Thyroid gland (tissue), 4 donors: ENCODE measurements at places on chromosomes 4 and X.

DNA sequence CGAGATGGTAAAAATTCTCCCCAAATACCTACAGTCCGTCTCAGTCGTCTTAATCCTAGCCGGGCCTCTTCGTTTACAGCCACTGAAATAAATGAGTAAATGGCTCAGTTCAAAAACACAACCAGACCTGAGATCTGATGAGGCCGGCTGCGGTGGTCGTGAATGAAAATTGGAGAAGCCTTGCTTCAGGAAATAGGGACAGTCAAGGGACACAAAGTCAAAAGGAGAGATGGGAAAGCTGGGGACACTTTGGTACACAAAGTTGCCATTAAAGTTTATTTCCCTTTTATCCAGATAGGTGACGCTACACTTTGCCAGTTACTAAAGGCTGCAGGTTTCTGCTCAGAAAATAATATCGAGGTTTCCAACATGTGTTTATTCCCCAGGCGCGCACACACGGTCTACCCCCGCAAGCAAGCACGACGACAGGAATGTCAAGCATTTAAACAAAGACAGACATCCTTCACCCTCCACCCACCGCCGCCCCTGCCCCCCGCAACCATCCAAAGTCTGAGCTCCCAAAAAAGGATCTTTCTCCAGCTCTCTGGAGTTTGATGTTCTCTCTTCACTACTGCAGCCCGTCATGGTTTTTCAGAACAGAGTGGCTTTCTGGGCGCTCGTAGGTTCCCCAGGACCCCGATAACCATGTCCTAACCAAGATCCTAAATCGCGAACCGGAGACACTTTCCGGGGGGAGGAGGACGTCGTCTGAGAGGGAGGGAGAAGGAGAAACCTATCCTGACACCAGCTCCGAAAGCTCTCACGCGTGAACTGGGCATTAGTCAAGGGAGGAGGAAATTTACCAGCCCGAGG is 1.3 kb upstream of the PCDH7 start:
- H3K27ac ChIP-seq: peak overlapping the region; percentile 75
- no peaks in the 10 kb centered on the region for H3K27me3 ChIP-seq
- DNase-seq: peak; percentile 32
- H3K4me1 ChIP-seq: peaks cover 3% of the 10 kb centered on the region
- peak overlapping the region; percentile 45 for H3K4me3 ChIP-seq

- no peaks in the 10 kb centered on the region for H3K36me3 ChIP-seq
- no peak overlapping the region for H3K4me3 ChIP-seq
- H3K27me3 ChIP-seq: no peaks in the 10 kb centered on the region
Observed at GRCh38 chrX:108947205-108947604, 210.8 kb upstream of the IRS4 start.

GRCh38 chr4:154586296-154587033 is 4.1 kb downstream of the FGA start:
- no peaks in the 10 kb centered on the region for H3K4me1 ChIP-seq
- no peaks in the 10 kb centered on the region for H3K27me3 ChIP-seq
- H3K36me3 ChIP-seq: no peaks in the 10 kb centered on the region
- no peak for DNase-seq
- H3K27ac ChIP-seq: no peak overlapping the region

DNA sequence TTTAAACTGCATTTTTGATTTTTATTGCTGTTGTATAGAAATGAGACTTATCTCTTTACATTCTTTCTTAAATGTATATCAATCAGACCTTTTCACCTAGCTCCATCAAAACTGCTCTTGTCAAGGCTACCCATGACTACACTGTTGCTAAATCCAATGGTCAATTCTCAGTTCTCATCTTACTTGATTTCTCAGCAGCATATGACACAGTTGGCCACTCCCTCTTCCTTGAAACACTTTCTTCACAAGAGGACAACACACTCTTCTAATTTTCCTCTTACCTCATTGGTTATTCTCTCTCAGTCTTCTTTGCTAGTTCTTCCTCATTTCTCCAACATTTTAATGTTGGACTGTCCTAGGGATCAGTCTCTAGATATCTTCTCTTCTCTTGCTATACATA is 94.1 kb upstream of the CITED1 start:
- no peak overlapping the region for H3K4me3 ChIP-seq
- no peak for DNase-seq
- peaks cover 19% of the 10 kb centered on the region for H3K4me1 ChIP-seq
- no peaks in the 10 kb centered on the region for H3K36me3 ChIP-seq
- H3K27ac ChIP-seq: no peak overlapping the region
- H3K27me3 ChIP-seq: no peaks in the 10 kb centered on the region

- H3K27ac ChIP-seq: no peak overlapping the region
- no peak overlapping the region for H3K4me3 ChIP-seq
Observed at GRCh38 chr4:75717408-75717807, 7.0 kb upstream of the USO1 start.

GRCh38 chrX:150051096-150051495 is 112.8 kb upstream of the EOLA2 start:
- no peak overlapping the region for H3K27ac ChIP-seq
- H3K36me3 ChIP-seq: no peaks in the 10 kb centered on the region
- no peaks in the 10 kb centered on the region for H3K27me3 ChIP-seq

- H3K36me3 ChIP-seq: no peaks in the 10 kb centered on the region
- peaks cover 9% of the 10 kb centered on the region for H3K27me3 ChIP-seq
- H3K27ac ChIP-seq: no peak overlapping the region
- no peak for DNase-seq
Observed at GRCh38 chrX:132955690-132956089, 2.7 kb downstream of the HS6ST2 start.

DNA sequence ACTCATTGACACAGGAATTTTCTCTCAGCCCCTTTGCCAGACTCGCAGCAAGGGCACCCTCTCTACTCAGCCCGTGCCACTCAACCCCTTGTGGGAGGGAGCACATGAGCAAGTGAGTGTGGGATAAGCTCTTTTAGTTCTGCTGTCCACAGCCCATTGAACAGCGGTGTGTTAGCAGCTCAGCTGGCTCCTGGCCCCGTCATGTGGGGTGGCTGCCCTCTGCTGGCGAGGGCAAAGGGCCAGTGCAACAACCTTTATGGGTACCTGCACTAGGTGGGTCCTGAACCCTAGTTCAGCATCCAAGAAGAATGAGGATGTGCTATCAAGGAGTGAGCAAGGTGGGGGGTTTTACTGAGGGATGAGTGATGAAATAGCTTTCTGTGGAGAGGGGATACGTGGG is 85.0 kb upstream of the ZNF81 start:
- DNase-seq: peak; percentile 74
- H3K27me3 ChIP-seq: no peaks in the 10 kb centered on the region
- no peaks in the 10 kb centered on the region for H3K36me3 ChIP-seq

GRCh38 chr4:185969657-185970056 is 99.3 kb upstream of the TLR3 start:
- H3K27ac ChIP-seq: no peak overlapping the region
- no peak for DNase-seq
- no peak overlapping the region for H3K4me3 ChIP-seq
- no peaks in the 10 kb centered on the region for H3K27me3 ChIP-seq
- peaks cover 33% of the 10 kb centered on the region for H3K4me1 ChIP-seq
- no peaks in the 10 kb centered on the region for H3K36me3 ChIP-seq

DNA sequence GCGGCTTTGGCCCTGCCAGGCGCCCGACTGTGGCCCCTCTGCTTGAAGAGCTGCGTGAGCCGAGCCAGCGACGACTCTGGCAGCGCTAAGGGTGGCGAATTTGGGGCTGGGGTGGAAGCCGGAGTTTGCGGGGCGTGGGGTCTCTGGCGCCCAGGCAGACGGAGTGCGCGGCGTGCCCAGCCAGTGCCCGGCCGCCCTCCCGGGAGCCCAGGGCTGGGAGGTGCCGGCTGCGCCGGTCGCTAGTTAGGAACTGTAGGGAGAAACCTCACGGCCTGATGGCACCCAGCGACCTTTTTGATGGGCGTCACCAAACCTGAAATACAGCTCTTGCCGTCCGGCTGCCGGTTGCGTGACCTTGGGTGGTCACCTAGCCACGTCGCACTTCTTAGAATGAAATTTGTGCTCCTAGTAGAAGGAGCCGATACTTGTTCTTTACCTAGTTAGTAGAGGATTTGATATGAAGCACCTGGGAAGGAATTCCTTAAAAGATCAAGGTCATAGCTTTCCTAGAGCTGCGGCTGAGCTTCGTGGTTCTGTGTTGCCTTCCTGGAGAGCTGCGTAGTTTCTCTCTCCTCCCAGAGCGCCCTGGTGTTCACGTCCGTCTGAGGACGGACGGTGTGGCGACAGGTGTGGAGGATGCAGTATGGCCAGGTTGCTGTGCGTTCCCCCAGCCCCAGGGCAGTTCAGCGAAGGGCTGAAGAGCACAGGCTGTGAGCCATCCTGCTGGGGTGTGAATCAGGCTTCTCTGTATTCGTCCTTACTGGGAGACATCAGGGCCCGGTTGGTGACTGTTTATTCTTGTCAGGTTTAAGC is 680 bp downstream of the MAEA start:
- peak overlapping the region; percentile 70 for H3K27ac ChIP-seq
- DNase-seq: peak; percentile 50
- peaks cover 42% of the 10 kb centered on the region for H3K4me1 ChIP-seq

GRCh38 chr4:15182600-15183220 is 180.4 kb downstream of the CPEB2 start:
- no peaks in the 10 kb centered on the region for H3K4me1 ChIP-seq
- no peak overlapping the region for H3K27ac ChIP-seq
- no peaks in the 10 kb centered on the region for H3K27me3 ChIP-seq
- no peaks in the 10 kb centered on the region for H3K36me3 ChIP-seq
- H3K4me3 ChIP-seq: no peak overlapping the region
- DNase-seq: no peak

GRCh38 chrX:2608638-2609430 is 82.3 kb upstream of the CD99 start:
- H3K36me3 ChIP-seq: no peaks in the 10 kb centered on the region
- peak overlapping the region; percentile 63 for H3K4me3 ChIP-seq
- DNase-seq: peak; percentile 87
- peak overlapping the region; percentile 45 for H3K27ac ChIP-seq
- H3K27me3 ChIP-seq: no peaks in the 10 kb centered on the region
- peaks cover 5% of the 10 kb centered on the region for H3K4me1 ChIP-seq

DNA sequence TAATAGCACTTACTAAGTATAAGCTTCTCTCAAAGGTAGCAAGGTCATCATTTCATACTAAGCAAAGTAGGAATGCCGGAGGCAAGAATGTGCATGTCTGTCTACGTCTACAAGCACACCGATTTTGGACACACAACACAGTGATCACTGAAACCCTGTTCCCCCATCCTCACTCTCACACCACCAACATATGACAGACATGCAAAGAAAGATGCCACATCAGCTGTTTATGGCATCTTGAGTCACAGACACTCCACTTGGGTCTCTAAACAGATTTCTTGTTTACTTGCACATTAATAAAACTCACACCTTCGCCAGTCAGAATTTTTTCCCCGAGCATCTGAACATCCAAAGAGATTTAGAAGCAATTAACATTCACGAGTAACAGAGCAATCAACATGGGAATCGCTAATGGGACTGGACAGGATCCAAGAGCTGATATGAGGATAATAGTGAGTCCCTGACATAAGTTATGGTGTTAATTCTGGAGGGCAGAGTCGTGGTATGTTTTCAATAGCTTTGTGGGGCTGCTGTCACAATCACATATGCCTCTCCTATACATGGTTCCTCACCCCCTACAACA is 324.1 kb downstream of the DHX15 start:
- peaks cover 19% of the 10 kb centered on the region for H3K4me1 ChIP-seq
- no peak for DNase-seq
- H3K27me3 ChIP-seq: no peaks in the 10 kb centered on the region
- H3K4me3 ChIP-seq: no peak overlapping the region

DNA sequence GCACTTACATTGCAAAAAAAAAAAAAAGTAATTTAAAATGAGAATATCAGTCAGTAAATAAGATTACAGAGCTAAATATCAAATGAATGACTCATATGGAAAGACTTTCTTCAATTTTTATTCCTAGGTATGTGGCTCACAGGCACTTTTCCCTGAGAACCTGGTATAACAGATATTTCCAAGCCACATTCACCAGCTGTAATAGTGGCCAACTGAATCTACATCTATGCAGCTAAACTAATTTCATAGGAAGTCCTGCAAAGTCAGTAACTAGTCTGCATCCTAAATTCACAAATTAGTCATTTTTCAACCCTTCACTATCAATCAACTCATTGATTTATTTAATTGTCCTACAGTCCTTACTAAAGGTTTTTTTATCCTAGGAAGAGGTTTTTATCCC is 5.6 kb downstream of the PDE5A start:
- H3K4me1 ChIP-seq: no peaks in the 10 kb centered on the region
- no peak for DNase-seq
- no peaks in the 10 kb centered on the region for H3K36me3 ChIP-seq
- no peaks in the 10 kb centered on the region for H3K27me3 ChIP-seq

- H3K27ac ChIP-seq: no peak overlapping the region
- DNase-seq: no peak
- no peaks in the 10 kb centered on the region for H3K4me1 ChIP-seq
- H3K4me3 ChIP-seq: no peak overlapping the region
- no peaks in the 10 kb centered on the region for H3K27me3 ChIP-seq
Observed at GRCh38 chrX:39199429-39199828, 398.2 kb downstream of the MID1IP1 start.

- H3K4me1 ChIP-seq: peaks cover 3% of the 10 kb centered on the region
- H3K27me3 ChIP-seq: no peaks in the 10 kb centered on the region
- no peak overlapping the region for H3K27ac ChIP-seq
- no peak overlapping the region for H3K4me3 ChIP-seq
- no peaks in the 10 kb centered on the region for H3K36me3 ChIP-seq
Observed at GRCh38 chr4:78787392-78788006, 11.3 kb downstream of the BMP2K start.

GRCh38 chrX:24276015-24276414 is 37.9 kb downstream of the SUPT20HL2 start:
- H3K4me3 ChIP-seq: no peak overlapping the region
- H3K27ac ChIP-seq: no peak overlapping the region
- DNase-seq: no peak
- no peaks in the 10 kb centered on the region for H3K27me3 ChIP-seq
- H3K36me3 ChIP-seq: no peaks in the 10 kb centered on the region

GRCh38 chr4:113760094-113760794 is 1.3 kb downstream of the CAMK2D start:
- H3K27ac ChIP-seq: peak overlapping the region; percentile 97
- H3K27me3 ChIP-seq: no peaks in the 10 kb centered on the region
- H3K4me1 ChIP-seq: peaks cover 4% of the 10 kb centered on the region

DNA sequence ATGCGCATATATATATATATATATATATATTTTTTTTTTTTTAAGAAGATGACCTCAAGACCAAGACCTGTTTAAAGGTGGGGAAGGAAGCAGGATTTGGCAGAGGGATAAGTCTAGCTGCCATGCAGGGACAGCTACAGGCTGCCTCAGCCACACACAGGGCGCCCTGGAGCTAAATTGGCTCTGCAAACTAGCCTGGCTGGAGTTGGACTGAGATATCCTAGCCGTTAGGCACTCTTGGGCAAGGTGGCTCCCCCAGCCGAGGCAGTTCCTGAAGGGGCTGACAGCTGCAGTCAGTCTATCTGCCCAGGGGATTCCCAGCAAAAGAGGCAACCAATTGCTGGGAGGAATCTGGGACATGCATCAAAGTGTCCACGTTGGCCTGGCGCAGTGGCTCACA is 21.9 kb downstream of the TRIML1 start:
- H3K27ac ChIP-seq: no peak overlapping the region
- H3K36me3 ChIP-seq: no peaks in the 10 kb centered on the region
- DNase-seq: no peak
- no peaks in the 10 kb centered on the region for H3K4me1 ChIP-seq
- H3K4me3 ChIP-seq: no peak overlapping the region
- H3K27me3 ChIP-seq: no peaks in the 10 kb centered on the region
